ENCODE measurements at places on chromosomes 6 and 20.

DNA sequence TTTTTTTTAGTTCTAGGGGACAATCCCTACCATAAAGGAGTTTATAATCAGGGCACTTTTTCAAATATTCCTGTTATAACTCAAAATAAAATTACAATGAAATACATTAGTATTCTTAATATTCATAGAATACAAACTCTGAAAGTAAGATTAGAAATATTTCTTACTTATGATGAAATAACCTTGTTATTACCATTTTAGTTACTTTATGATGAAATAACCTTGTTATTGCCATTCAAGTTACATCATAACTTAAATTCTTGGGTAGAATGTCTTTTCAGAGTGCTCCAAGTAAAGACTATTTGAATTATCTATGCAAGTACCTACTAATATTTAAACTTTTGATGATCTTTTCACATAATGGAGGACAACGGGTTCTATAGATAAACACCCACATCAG is 43.2 kb downstream of the PACRG start:
- no peak for DNase-seq

- no peak for DNase-seq
These were observed 223.0 kb upstream of the SYNCRIP start for GRCh38 chr6:85865420-85866369.

DNA sequence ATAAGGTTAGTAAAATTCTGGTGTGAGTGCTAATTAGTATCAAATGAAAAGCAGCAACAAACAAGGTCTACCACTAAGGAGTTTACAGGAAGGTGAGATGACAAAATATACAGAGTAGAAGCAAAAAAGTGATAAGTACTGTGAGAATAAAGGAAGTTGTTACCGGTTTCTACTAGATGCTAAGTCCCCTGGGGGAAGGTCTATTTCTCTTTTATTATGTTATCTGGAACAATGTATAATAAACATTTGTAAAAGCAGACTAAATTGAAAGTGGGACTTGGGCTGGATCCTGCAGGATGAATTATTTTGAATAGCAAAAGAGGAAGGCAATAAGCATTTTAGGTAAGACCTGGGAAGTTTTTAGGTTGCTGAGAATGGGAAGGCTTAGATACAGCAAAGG is 158.7 kb upstream of the SLC22A16 start:
- DNase-seq = no peak

DNA sequence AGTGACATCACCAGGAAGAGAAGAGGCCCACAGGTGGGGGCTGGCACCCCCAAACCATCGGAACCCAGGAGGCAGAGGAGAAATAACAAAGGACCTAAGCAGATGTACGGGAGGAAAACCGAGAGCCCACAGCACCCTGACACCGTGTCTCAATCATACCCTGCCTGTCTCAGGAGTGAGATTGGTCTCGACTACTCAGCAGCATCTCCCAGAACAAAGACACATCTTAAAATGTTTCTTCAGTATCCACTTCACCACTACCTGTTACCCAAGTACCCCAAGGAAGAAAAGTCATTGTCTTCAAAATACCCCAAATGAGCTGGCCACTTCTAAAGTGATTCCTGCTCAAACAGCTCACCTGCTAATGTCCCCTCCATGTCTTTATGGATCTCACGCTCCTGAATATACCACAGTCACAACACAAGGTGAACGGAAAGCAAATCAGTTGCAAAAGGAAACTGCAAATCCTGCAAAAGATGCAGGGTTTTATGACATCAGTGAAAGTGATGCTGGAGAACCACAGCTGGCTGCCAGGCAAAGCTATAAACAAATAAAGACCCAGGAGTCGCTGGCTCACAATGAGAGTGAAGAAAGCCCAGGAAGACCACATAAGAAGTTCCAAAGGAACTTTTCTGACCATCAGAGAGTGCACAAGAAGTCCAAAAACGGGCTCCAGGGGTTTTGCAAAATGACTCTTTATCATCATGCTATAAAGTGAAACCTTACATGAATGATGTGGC is 44.1 kb downstream of the PREX1 start:
- DNase-seq = no peak

- no peak for DNase-seq
These were observed 48.7 kb downstream of the ADAT2 start for GRCh38 chr6:143401636-143402370.
